Left colon (tissue), 2 donors: ENCODE measurements at places on chromosomes 1 and 21.

DNA sequence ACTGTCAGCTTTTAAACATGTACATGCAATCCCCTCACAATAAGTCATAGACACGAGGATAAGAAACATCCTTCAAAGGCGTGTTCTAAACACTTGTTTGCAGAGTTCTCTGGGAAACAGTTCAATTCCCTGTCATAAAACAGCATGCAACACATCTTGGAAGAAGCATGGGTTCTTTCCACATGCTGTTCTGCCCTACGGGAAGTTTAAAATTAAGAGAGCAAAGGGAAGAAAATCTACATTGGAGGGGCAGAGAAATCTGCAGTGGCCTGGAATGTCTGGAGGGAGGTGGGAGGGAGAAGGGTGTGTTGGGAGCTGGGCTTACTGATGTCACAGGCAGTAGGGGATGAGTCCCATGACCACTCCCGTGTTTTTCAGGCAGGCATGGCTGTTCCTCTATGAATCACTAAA is 98.3 kb upstream of the SLC2A1 start:
- DNase-seq, result no peak

DNA sequence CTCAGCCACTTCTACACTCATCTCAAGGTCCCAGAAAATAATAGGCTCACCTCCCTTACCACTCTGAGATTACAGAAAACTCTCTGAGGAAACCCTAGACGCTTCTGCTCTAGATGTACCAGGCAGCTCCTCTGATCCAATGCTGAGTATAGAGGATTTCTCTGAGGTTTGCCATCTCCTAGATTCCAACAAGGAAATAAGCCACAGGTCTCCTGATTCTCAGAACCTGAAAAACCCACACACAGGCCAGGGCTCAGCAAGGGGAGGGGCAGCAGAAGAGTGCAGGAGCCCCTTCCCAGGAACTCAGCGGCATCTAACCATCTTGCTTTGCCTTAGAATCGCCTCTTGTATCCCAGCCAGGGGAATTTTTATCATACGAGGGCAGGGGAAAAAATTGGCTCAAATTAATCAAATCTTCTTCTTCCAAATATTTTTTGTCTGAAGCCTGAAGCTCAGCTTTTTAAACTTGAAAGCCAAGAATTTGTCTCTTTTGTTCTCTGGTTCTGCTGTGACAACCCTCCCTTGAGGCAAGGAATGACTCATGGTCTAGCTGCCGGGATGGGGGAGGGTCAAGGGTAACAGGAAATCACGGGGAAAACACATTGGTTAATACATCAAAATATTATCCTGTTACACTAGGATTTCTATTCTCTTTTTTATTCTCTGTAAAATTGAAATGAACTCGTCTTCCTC is 30.8 kb downstream of the GORAB start:
- DNase-seq, result no peak

DNA sequence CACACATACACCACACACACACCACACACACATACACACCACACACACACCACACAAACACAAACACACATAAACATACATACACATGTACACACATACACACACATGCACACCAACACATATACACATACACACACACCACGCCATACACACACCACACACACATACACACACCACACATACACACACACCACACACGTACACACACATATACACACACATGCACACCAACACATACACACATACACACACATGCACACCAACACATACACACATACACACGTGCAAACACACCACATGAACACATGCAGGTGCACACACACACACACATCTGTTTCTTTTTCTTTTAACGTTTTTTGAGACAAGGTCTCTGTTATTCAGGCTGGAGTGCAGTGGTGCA is 41.0 kb upstream of the SLC45A1 start:
- DNase-seq, result no peak

GRCh38 chr1:101733340-101733739 is 263.4 kb downstream of the OLFM3 start:
- peak; percentile 24 for DNase-seq

DNA sequence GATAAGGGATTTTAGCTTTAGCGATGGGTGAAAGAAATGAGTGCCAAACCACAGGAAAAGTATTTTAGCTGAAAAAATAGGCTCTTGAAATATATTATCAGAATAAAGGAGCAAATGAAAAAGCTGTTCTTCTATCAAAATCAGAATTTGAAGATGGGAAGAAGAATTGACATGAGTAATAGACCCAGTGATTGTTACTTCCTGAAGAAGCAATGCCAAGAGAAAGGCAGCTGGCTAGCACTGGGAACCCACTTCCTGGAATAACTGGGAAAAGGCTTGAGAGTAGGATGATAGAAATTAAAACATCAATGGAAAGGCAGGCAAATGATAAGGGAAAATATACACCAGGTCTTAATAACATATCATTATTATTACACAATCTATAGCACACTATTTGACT is 29.9 kb upstream of the LYPLAL1 start:
- DNase-seq, result no peak

GRCh38 chr21:37257511-37257966 is 9.6 kb downstream of the VPS26C start:
- peak; percentile 31 for DNase-seq

GRCh38 chr1:20586953-20587660 is 1.8 kb upstream of the CDA start:
- no peak for DNase-seq
